ENCODE measurements at places on chromosomes 6 and 20.

DNA sequence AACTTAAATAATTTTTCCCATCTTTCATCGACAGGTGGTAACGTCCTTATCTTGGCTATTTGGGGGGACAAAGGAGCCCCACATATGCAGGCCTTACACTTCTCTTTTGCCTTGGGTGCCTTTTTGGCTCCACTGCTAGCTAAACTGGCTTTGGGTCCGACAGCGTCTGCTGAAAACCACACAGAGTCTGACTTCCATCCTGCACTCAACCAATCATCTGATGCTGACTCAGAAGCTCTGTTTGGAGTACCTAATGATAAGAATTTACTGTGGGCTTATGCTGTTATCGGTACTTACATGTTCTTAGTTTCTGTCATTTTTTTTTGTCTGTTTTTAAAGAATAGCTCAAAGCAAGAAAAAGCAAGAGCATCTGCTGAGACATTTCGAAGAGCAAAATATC is 178.5 kb downstream of the SLC16A10 start:
- DNase-seq, result no peak

- no peak for DNase-seq
Observed at GRCh38 chr6:21263531-21264287, 329.8 kb upstream of the SOX4 start.

- no peak for DNase-seq
Observed at GRCh38 chr6:130890521-130890971, 63.3 kb downstream of the SMLR1 start.

DNA sequence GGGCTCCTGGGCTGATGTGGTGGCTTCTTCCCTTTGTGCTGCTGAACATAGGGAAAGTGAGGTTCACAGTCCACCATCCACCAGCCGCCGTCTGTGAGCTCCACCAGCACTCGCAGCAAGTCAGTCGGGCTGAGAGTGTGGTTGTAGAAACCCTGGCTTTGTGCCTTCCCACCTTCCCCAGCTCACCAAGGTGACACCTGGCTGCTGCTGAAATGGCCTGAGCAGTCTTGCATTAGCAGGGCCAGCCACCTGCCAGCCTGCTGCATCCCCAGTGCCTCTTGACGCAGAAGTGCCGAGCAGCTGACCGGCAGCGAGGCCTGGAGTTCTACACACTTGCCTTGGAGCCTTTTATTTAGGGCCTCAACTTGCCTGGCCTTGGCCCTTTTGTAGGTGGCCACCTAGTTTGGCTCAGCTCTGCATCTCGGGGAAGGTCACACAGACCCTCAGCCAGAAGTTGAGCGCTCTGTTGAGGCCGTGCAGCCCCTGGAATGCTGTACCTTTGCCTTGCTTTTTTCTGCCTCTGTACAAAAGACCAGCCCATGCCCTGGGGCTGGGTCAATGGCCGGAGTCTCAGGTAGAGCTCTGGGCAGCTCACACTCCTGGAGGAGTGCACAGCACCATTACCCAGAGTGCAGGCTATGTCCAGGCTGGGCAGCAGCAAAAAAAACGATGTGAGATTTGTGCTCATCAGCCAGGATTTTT is 76.5 kb downstream of the PTPN1 start:
- DNase-seq, result no peak

DNA sequence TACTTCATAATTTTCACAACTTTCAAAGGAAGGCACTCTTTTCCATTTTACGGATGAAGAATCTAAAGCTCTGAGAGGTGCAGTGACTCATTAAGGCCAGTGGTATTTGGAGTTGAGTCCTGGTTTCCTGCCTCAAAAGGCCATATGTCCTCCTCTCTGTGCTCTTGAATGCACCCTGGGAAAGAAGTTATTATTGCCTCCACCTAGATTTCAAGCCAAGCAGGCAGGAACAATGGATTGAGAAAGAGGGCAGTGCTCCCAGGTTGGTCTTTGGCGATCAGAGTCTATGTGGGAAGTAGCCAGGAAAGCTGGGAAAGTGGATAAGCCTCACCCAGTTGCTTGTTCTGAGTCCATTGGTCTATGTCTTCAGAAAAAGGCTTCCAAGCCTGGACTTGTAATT is 165.0 kb downstream of the MAFB start:
- DNase-seq, result no peak

DNA sequence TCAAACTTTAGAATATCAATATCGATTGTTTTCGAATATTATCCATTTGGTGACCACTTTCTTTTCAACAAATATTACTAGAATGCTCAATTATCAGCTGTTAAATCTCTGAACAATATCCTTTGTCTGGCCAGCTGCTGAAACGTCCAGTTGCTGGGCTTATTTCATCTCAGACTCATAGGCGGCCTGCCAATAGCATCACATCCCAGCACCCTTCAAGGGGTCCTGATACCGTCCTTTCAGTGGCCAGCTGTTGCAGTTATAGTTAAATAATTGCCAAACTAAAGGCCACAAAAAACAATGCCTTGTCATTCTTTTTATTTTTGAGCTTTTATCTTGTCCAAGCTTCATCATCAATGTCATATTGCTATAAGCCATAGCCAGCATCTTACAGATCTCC is 1006.8 kb upstream of the MANEA start:
- no peak for DNase-seq

- DNase-seq, result no peak
Observed at GRCh38 chr6:138572167-138572875, 73.0 kb upstream of the NHSL1 start.

DNA sequence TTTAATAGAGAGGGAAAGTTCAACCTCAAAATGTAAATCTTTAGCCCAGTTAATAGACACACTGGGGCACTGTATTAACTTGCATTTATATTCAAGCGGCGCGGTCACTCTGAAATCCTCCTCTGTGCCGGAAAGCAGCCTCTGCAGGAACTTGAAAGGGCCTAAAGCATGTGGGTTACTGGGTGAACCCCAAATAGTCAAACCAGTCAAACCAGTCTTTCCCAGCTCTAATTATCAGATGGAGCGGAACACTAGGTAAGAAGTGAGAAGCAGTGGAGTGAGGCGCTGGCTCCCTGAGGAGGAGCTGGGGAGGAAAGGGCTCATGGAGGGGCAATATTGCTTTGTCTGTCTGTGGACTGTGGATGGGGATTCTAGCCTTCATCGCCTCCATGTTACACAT is 531.3 kb downstream of the QKI start:
- no peak for DNase-seq

DNA sequence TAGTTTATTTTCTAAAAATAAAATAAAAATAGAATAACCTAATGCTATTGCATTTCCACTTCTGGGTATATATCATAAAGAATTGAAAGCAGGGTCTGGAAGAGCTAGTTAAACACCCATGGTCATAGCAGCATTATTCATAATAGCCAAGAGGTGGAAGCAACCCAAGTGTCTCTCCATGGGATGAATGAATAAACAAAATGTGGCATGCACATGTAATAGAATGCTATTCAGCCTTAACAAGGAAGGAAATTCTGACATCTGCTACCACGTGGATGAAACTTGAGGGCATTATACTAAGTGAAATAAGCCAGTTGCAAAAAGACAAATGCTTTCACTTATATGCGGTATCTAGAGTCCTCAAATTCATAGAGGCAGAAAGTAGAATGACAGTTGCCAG is 130.8 kb downstream of the TIAM2 start:
- no peak for DNase-seq

DNA sequence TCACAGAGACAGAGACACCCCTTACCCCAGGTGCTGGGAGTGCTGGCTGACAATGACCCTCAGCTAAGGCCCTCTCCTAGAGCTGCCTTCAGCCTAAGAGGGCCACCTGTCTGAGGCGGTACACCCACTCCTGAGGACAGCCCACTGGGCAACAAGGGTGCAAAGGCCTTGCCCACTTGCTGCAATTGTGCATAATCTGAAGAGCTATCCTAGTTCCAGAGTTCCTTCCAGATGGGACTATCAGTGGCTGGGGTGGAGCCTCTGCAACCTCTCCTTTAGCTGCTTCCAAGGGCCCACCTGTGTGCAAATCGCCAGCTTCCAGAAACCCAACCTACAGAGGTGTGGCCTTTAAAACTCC is 87.5 kb downstream of the PREX1 start:
- no peak for DNase-seq

- no peak for DNase-seq
Observed at GRCh38 chr20:5510446-5510845, 193.7 kb upstream of the PROKR2 start.
